ENCODE measurements at places on chromosomes 2 and 18. TPM values are rescaled to one million over a fixed set of nuclear protein-coding genes. Genes with fewer than 3 reads are reported as not detected.

- no peaks in the 10 kb centered on the region for H3K36me3 ChIP-seq
- no peak overlapping the region for H3K4me3 ChIP-seq
- no peak overlapping the region for H3K27ac ChIP-seq
- DNase-seq, result no peak
These were observed 37.3 kb downstream of the CYP1B1 start for GRCh38 chr2:38038682-38039081.

Gene RBBP8
- polyA plus RNA-seq, result 3.0 TPM

Gene OSR1
- not detected for polyA plus RNA-seq

- H3K4me1 ChIP-seq, result peaks cover 5% of the 10 kb centered on the region
- no peak overlapping the region for H3K4me3 ChIP-seq
- H3K36me3 ChIP-seq, result peaks cover 15% of the 10 kb centered on the region
- H3K27ac ChIP-seq, result no peak overlapping the region
These were observed 9.8 kb downstream of the RIOK3 start for GRCh38 chr18:23462876-23463275.

DNA sequence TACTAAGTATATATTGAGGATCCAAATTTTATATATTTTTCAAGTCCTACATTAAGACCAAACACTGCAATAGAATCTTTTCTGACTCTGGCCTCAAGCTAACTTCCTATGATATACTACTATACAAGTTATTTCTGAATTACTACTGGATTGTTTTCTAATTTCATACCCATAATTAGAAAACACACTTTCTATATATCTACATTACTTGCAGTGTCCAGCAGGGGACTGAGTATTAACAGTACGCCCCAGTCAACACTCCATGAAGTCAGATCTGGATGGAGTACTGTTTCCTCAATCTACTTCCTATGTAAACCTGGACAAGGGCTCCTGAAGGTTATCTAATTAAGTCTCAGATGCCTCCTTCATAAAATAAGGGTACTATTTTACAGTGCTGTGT is 26.5 kb downstream of the RMP24 start:
- H3K4me1 ChIP-seq, result no peaks in the 10 kb centered on the region
- DNase-seq, result peak; percentile 12
- H3K36me3 ChIP-seq, result no peaks in the 10 kb centered on the region
- H3K27me3 ChIP-seq, result no peaks in the 10 kb centered on the region
- H3K27ac ChIP-seq, result no peak overlapping the region
- no peak overlapping the region for H3K4me3 ChIP-seq

GRCh38 chr2:11371092-11371937 is 26.9 kb upstream of the ROCK2 start:
- no peak overlapping the region for H3K4me3 ChIP-seq
- H3K36me3 ChIP-seq, result no peaks in the 10 kb centered on the region
- peaks cover 25% of the 10 kb centered on the region for H3K4me1 ChIP-seq
- no peak overlapping the region for H3K27ac ChIP-seq
- no peaks in the 10 kb centered on the region for H3K27me3 ChIP-seq
- no peak for DNase-seq

DNA sequence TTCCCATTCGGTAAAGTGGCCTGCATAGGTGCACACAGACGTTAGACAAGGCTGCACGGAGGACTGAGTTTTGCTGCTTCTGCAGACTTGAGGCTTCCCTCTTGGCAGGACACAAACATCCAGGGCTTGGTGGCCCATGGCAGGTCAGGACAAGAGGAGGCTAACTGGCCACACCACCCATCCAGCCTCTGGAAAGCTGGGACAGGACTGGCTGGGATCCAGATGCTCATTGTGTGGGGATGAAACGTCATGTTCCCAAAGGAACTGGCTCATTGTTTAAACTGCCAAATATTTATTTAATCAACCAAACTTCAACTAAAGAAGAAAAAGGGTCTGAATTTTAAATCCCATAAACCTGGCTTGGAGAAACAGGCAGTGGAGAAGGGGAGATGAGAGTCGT is 239.1 kb upstream of the EPAS1 start:
- no peaks in the 10 kb centered on the region for H3K27me3 ChIP-seq
- peaks cover 14% of the 10 kb centered on the region for H3K4me1 ChIP-seq
- no peaks in the 10 kb centered on the region for H3K36me3 ChIP-seq
- no peak overlapping the region for H3K27ac ChIP-seq
- peak; percentile 75 for DNase-seq

- no peaks in the 10 kb centered on the region for H3K27me3 ChIP-seq
- H3K36me3 ChIP-seq, result no peaks in the 10 kb centered on the region
- H3K4me1 ChIP-seq, result peaks cover 8% of the 10 kb centered on the region
- H3K27ac ChIP-seq, result no peak overlapping the region
These were observed 18.5 kb upstream of the EML6 start for GRCh38 chr2:54704688-54705605.

DNA sequence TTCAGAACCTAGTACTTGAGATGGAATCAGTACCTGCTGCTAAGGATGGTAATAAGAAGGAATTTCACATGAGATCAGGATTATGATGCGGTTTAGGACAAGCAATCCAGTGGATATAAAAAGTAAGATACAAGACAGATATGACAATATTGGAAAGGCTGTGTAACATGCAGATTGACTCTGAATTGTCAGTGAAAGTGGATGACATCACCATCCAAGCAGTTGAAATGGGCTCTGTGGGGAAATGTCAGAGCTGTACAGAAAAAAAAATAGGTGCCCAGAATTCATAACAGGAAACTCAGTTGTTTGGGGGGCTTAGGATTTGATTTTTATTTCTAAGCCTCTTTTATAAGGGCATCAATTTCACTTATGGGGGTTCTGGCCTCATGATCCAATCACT is 438.3 kb downstream of the SPAG16 start:
- no peaks in the 10 kb centered on the region for H3K27me3 ChIP-seq
- H3K4me3 ChIP-seq, result no peak overlapping the region
- H3K27ac ChIP-seq, result no peak overlapping the region
- H3K4me1 ChIP-seq, result no peaks in the 10 kb centered on the region

DNA sequence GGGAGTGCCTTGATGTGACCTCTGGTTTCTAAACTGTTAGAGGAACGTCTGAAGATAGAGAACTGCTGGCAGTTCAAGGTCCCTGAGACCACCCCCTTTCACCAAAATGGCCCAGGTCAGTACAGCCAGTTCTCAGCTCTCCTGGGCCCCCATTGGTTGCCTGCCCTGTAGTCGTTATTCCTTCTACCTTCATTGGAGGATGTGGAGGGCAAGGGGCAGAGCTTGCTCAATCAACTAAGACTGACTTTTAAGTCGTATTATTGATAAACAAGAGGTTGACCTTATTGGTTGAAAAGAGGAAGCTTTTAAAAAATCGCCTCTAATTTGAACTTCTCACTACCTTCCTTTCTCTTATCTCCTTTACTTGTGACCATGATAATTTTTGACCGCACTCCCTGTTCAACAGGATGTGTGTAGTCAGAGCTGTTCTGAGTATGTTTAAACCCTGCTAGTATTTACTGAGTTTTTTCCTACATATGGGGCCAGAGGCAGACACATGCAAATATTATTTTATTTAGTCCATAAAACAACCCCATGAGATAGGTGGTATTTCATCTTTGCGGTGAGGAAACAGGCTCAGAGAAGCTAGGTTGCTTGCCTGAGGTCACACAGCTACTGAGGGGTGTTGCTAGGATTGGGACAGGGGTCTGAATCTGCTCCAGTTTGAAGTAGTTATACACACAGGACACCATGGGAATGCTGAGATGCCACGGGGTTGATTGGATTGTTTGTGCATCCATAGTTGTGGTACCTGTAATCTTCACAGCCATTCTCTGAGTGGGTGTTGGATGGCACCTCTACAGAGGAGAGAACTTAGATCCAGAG is 65.9 kb downstream of the TMEM247 start:
- peaks cover 14% of the 10 kb centered on the region for H3K4me1 ChIP-seq
- H3K36me3 ChIP-seq, result no peaks in the 10 kb centered on the region
- no peak for DNase-seq

GRCh38 chr2:236647621-236648020 is 78.0 kb downstream of the ACKR3 start:
- H3K27me3 ChIP-seq, result no peaks in the 10 kb centered on the region
- no peaks in the 10 kb centered on the region for H3K36me3 ChIP-seq
- H3K4me3 ChIP-seq, result no peak overlapping the region
- no peak overlapping the region for H3K27ac ChIP-seq
- H3K4me1 ChIP-seq, result peaks cover under 1% of the 10 kb centered on the region

Gene ERBB4
- 0.01 TPM for polyA plus RNA-seq

Gene TMEM247
- polyA plus RNA-seq, result not detected

Gene GDF7
- 4.1 TPM for polyA plus RNA-seq

Gene ROCK1
- 5.3 TPM for polyA plus RNA-seq

Gene MCFD2
- 74.8 TPM for polyA plus RNA-seq

GRCh38 chr18:30265190-30265589 is 777.4 kb downstream of the DSC3 start:
- H3K27ac ChIP-seq, result no peak overlapping the region
- H3K36me3 ChIP-seq, result no peaks in the 10 kb centered on the region
- no peak for DNase-seq
- no peaks in the 10 kb centered on the region for H3K4me1 ChIP-seq
- H3K27me3 ChIP-seq, result no peaks in the 10 kb centered on the region

DNA sequence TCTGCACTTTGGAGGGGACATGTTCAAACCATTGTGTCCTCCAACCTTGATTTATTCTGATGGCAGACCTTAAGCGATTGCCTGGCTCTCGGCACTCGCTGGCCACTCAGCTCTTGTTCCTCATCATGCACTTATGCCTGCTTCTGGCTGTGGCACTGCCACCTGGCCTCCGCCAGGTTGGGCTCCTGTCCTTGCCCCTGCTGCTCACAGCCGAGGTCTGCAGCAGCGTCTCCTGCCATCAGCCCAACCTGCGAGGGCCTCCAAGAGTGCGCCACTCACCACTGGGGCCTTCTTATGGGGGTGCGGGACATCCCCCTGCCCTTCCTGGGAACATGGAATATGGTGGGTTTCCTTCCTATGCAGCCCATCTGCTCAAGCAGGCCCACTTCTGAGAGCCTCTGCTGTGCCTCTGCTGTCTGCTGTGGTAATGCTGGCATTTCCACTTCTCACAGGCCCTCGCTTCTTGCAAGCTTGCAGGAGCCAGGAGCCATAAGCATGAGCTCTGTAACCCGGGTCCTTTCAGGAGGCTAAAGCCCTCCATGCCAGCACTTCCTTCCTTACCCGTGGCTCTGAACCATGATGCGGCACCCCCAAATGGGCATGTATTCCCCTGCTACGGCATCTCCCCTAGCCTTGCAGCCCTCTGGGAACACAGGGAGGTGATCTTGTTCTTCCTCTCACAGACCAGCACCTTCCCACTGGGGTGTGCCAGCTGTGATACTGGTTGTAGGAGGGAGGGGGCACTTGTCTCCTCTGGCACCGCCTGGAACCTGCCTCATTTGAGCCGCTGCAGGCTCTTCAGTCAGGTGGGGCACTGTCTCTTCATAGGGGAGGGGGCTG is 58.6 kb upstream of the HS6ST1 start:
- H3K27ac ChIP-seq, result no peak overlapping the region
- H3K27me3 ChIP-seq, result peaks cover 3% of the 10 kb centered on the region
- H3K4me1 ChIP-seq, result no peaks in the 10 kb centered on the region
- no peak overlapping the region for H3K4me3 ChIP-seq
- no peaks in the 10 kb centered on the region for H3K36me3 ChIP-seq

- H3K4me3 ChIP-seq, result no peak overlapping the region
- no peaks in the 10 kb centered on the region for H3K36me3 ChIP-seq
- DNase-seq, result no peak
- no peaks in the 10 kb centered on the region for H3K4me1 ChIP-seq
- no peak overlapping the region for H3K27ac ChIP-seq
These were observed 828.6 kb downstream of the TRIB2 start for GRCh38 chr2:13545320-13545719.

- H3K27me3 ChIP-seq, result no peaks in the 10 kb centered on the region
- H3K27ac ChIP-seq, result no peak overlapping the region
- no peak overlapping the region for H3K4me3 ChIP-seq
- H3K36me3 ChIP-seq, result no peaks in the 10 kb centered on the region
These were observed 124.1 kb upstream of the MYT1L start for GRCh38 chr2:2455151-2455550.

DNA sequence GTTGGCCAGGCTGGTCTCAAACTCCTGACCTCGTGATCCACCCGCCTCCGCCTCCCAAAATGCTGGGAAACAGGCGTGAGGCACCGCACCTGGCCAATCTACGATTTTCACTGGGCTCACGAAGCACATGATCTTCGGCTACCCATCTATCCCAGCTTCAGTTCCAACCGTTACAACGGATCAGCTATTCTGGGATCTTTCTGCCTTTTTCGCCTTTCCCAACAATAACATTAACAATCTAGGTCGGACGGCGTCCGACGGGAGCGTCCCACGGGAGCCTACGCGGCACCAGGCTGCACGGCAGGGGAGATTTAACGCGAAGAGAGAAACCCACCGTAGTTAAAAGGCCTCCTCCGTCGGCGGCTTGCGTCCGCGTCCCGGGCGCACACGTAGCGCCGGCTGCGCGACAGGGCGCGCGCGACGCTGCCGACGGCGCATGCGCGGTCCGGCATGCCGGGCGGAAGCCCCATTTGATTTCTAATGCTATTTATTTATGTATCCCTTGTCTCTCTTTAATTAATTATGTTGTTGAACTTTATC is at the start of gene MSL3B:
Gene MSL3B (minus strand): TSS at position 394 of the 540 bp plus-strand sequence.
- no peaks in the 10 kb centered on the region for H3K36me3 ChIP-seq
- peak within 1 kb of the TSS; percentile 90 for H3K4me3 ChIP-seq
- peaks cover 26% of the 10 kb centered on the region for H3K27me3 ChIP-seq

DNA sequence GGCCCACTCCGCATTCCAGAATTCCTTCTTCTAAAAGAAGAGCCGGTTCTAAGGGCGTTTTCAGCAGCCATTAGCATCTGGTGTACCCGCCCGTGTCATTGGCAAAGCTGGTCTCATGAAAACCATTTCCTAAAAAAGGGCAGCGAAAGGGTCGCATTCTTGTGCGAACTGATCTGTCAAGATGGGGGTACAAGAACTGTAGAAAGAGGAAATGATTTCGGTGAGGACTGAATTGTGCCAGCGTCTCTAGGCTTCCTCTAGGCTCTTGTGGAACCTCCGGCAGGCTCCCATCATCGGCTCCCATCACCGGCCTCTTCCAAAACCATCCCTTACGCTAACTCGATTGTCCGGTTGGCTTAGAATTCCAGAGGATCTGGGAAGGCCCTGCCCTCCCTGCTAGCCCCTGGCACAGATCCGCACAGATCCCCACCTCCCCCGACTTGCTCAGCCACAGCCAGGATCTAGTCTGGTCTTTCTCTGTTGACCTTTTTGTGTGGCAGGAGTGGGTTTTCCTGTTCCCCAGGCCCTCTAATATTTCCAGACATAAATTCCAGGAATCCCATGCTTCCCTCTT is 1.3 kb downstream of the RAB31 start:
- DNase-seq, result no peak
- no peaks in the 10 kb centered on the region for H3K27me3 ChIP-seq
- H3K4me1 ChIP-seq, result peaks cover 23% of the 10 kb centered on the region

Gene LRP2
- polyA plus RNA-seq, result not detected

GRCh38 chr2:3317871-3318590 is 59.6 kb downstream of the EIPR1 start:
- H3K27ac ChIP-seq, result no peak overlapping the region
- no peak for DNase-seq
- H3K4me3 ChIP-seq, result no peak overlapping the region
- no peaks in the 10 kb centered on the region for H3K27me3 ChIP-seq
- H3K36me3 ChIP-seq, result peaks cover 7% of the 10 kb centered on the region
- no peaks in the 10 kb centered on the region for H3K4me1 ChIP-seq

GRCh38 chr2:239052798-239053665 is 205.1 kb downstream of the TWIST2 start:
- H3K4me1 ChIP-seq, result peaks cover 5% of the 10 kb centered on the region
- no peak overlapping the region for H3K27ac ChIP-seq
- DNase-seq, result no peak
- no peak overlapping the region for H3K4me3 ChIP-seq
- H3K27me3 ChIP-seq, result no peaks in the 10 kb centered on the region
